ENCODE measurements at places on chromosomes 4 and X.

GRCh38 chr4:182547435-182547834 lies 304.2 kb downstream of the TENM3 start:
- DNase-seq: no peak

DNA sequence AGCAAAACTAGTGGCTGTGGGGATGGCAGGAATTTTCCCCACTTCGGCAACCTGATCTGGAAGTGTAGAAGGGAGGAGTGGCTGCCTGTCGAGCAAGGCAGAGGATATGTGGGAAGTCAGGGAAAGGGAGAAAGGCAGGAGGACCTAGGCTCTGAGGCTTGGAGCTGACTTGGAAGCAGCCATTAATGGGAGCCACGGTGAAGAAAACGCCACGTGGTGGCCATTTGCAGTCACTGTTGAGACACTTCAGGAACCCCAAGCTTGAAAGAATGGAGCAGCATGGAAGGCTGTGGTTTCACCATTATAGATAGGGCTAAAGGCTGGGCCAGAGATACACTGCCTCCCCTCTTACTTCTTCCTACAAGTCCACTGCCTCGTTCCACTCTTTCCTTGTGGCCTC lies 41.8 kb upstream of the MAML3 start:
- DNase-seq: no peak

GRCh38 chrX:48698306-48698705 lies 1.8 kb downstream of the SUV39H1 start:
- DNase-seq: no peak

DNA sequence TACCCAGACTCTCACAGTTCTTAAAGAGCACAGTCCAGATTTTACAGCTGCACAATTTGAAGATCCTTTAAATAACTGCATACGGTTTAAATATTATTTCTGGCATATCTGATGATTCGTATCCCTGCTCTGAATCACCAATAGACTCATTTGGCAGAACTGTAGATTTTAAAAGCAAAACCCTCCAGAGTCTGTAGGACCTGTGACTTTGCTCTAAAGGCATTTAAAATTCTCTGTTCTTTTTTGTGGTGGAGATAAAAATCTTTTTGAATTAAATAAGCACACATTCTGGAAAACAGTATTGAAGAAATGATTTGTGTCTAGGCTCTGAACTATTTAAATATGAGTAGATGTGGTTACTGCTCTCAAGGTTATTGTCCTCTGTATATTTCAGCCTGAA lies 246.2 kb upstream of the PITX2 start:
- no peak for DNase-seq

- no peak for DNase-seq
These were observed 87.6 kb upstream of the GABRG1 start for GRCh38 chr4:46211406-46211805.

GRCh38 chrX:120823556-120823955 lies 52.1 kb downstream of the CT47B1 start:
- DNase-seq: no peak

DNA sequence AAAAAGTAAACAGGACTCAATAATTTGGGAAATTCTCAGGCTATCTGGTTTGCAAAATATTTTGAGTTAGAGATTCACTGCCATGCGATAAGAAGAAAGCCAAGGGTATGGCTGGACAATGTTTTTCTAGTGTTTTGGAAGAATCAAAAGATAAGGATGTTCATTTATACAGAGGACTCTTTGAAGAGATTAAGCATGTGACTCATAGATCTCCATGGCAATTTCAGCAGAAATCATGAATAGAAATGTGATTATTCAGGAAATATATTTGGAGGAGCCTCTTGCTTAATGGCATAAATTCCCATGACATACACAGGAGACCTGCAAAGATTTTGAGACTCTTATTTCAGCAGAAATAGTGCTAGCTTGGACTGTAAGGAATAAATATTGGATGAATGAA lies 16.7 kb upstream of the FRAS1 start:
- no peak for DNase-seq

GRCh38 chr4:24662542-24662941 lies 78.2 kb upstream of the DHX15 start:
- no peak for DNase-seq

GRCh38 chr4:165325732-165326512 lies 1.5 kb upstream of the MSMO1 start:
- DNase-seq: no peak

GRCh38 chrX:139126493-139126892 lies 404.0 kb upstream of the F9 start:
- no peak for DNase-seq

GRCh38 chr4:89757154-89757719 lies 79.7 kb downstream of the SNCA start:
- no peak for DNase-seq

DNA sequence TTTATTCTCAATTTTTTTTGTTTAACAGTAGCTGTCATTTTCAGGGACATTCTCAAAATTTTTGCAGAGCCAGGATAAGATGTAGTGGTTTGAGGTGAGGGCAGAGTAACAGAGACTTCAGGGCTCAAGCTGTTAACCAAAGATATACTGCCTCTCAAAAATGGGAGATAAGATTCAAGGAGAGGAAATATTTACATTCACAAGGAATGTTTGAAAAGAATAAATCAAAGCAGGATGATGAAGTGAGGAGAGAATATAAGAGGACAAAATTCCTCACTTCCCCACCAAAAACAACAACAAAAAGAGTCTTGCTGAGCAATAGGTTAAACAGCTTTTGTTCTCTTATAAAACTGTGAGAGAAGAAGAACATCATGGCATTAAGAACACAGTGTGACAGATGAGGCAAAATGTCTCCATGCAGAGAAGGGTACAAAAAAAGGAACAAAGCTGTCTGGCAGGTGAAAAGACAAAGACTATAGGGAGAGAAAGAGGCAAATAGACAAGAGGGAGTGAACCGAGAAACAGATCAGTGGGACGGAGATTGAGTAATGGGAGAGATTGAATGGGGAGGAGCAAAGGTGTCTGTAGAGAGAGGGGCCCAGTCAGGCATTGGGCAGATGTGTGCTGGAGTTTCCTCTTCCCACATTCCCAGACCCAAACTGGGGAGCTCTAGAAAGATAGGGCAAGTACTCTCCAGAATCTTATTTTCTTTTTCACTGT lies 106.1 kb upstream of the TMEM150C start:
- no peak for DNase-seq

DNA sequence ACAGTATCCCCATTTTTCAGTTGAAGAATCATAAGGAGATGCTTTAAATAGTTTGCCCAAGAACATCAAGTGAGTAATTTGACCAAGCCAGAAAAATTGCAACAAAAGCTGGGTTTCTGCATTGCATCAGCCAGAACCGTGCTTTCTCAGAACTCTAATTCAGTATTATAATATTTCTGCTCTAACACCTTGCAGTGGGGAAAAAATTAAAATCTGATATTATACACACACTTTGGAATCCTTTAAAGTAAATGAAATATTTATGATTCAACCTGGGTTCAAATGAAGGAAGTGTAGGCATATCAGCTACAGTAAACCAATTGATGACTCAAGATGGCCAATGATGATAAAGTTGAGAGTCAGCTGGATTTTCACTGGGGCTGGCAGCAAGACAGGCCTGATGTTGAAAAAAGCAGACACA lies 387.6 kb upstream of the ZFP42 start:
- DNase-seq: no peak

DNA sequence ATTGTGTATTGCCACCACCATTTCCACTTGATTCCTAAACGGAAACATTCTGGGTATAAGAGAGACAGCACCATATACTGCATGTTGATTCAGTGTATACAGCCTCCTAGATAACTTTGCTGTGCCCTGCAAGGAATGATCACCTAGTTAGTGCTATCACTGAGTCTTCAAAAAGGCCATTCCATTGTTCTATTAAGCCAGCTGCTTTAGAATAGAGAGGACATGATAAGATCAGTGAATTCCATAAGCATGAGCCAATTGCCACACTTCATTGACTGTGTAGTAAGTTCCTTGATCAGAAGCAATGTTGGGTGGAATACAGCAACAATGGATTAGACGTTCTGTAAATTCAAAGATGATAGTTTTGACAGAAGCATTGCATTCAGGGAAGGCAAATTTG lies 1047.3 kb downstream of the PCDH18 start:
- DNase-seq: no peak

DNA sequence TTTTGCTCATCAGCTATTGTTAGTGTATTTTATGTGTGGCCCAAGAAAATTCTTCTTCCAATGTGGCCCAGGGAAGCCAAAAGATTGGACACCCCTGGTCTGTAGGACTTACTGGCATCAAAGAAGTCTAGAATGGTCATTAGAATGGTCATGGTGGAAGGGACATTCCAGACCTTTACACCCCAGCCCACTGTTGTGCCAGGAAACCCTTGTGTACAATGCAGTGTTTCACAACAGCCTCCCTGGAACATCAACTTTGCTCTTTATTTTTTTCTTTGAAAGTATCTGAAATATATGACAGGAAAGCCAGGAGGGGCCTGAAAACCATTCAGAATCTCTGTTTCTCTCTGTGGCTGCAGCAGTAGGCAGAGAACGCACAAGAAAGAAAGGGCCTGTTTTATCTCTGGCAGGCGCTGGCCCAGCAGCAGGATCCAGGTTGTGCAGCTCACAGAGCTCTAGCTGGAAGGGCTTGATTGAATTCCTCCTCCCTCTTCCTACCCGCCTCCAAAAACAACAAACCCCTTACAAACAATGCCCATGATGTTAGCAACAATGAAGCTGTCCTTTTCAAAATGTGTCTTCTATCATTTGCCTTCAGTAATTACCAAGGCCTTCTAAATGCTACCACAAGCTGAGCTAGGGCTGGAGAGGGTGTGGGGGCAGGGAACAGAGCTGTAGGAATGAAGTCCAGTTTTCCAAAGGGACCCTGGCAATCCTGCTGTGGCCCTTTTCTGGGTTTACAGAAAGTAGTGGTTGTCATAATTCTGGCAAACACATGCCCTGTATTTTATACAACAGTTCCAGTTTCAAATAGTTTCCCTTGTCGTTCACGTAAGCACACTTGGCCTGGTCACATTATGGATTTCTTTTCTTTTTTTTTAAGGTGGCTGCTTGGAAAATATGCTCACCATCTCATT lies 32.3 kb upstream of the TFDP3 start:
- no peak for DNase-seq

- no peak for DNase-seq
These were observed 40.3 kb upstream of the NKRF start for GRCh38 chrX:119646515-119646914.

DNA sequence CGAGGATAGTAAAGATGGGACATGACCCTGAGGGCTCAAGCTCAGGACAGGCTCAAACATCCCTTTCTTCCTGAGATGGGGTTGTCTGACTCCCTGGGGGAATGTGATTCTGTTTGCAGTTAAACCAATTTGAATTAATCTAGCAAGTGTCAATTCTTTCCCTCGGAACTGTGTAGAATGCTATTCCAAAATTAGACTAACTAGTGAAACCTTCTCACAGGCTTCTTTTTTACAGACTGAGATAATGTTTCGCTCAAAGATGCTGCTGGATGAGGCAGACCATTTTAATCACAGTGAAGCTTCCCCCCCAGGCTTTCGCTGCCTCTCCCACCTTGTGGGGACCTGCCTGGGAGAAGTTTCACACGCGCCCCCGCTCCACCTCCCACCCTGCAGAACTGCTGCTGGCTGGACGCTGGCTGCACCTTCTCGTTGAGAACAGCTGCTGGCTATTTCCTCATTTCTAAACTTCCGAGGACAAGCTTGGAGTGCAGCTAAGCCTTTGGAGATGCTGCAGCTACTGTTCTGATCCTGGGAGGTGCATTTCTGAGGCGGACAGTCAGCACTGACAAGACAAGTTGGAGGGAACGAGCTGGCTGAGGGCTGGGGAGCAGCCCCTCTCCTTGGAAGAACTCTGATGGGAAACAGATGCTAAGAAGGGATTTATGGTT lies 297.8 kb downstream of the RAPGEF2 start:
- no peak for DNase-seq

DNA sequence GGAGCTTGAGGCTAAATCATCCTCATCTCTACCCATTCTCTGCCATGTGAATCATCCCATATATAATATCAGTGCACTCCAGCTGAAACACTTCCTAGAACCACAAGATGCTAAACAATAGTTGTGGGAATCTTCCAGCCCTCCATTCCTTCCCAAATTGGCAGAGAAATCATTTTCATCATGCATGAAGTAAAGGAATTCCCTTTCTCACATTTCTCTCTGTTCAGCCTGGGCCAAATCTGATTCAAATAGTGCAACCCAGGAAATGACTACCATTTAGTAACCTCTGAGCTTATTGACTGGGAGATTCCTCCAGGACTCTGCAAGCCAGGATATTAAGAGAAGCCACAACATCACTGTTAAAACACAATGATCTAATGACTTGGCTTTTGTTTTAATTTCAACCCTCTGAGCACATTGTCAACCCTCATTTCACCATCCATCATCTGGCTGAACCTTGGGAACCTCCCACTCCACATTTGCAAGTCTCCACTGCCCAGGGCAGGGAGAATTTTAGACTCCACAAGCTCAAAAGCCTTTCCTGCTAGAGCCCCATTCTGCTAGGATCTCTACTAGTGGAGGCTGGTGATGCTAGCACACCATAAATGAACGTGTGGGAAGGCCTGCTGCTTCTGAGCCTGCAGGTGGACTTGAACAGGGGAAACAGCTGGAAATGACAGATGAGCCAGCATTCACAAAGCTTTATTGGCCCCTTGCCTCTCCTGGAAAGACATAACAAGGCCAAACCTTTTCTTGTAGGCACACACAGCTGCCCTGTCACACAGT lies 133.9 kb downstream of the TET2 start:
- no peak for DNase-seq

DNA sequence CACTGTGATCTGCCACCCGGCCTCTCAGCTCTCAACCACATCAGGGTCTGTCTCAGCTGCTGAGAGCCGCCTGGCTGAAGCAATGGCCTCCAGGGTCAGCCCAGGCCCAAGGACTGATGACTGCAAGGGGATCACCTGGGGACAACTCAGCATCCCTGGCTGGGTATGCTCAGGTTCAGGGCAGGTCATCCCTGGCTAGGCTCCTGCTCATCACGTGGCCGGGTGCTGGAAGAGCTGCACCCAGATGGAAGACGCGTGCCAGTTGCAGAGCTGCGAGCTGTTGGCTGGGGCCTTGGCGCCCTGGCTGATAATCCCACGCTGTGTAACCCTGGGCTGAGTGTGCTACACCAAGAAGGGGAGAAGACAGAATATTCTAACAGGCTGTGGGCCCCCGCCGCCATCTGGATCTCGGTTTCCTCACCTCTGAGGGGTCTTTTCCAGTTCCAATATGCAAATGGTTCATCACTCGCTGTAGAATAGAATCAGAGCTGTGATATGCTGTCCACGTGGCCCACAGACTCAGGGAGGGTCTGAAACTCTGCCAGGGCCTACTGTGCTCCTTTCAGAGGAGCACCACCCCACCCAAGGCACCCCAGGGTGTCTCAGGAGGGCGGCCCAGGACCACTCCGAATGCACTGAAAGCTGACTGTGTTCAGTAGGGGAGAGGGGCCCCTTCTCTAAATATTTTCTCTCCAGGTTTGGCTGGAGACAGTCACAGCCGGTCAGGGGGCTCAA lies 338.8 kb downstream of the BCOR start:
- DNase-seq: no peak

- DNase-seq: no peak
These were observed 42.3 kb downstream of the RASL11B start for GRCh38 chr4:52904421-52904820.

- DNase-seq: no peak
These were observed 22.1 kb upstream of the SCOC start for GRCh38 chr4:140351093-140352075.

Measured in stimulated activated CD8-positive, alpha-beta memory T cell treated with anti-CD3 and anti-CD28 coated beads, Interleukin-2, amount 100 ng/mL, for 48 hours (primary cell).